Vagina (tissue), 2 donors: ENCODE measurements at places on chromosomes 12 and 14. TPM values are rescaled to one million over a fixed set of nuclear protein-coding genes. Genes with fewer than 3 reads are reported as not detected.

- DNase-seq: no peak
Observed at GRCh38 chr14:79466938-79467527, 744.3 kb downstream of the DIO2 start.

GRCh38 chr12:79844693-79845092 lies 90.2 kb downstream of the PPP1R12A start:
- no peak for DNase-seq

The ESR2 gene
- total RNA-seq: 2.2 TPM

The PTGDR gene
- 1.2 TPM for total RNA-seq

GRCh38 chr12:64840119-64840518 lies 15.7 kb downstream of the TBC1D30 start:
- no peak for DNase-seq

The DAO gene
- not detected for total RNA-seq

The SMCO2 gene
- not detected for total RNA-seq

DNA sequence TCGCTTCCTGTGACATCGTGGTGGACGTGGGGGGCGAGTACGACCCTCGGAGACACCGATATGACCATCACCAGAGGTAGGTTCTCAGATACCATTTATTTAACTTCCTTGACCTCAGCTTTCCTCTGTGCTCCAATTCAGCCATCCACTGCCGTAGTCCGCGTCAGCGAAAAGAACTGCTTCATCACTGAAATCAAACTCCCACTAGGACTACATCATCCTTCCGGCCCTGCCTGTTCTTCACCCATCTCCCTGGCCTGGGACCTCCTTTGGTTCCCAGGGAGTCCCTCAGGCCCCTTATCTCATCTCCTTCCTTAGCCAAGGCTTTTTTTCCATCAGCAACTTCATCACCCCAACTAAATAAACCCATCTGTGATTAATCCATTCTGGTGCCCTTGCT lies 692 bp downstream of the MYG1 start:
- no peak for DNase-seq

DNA sequence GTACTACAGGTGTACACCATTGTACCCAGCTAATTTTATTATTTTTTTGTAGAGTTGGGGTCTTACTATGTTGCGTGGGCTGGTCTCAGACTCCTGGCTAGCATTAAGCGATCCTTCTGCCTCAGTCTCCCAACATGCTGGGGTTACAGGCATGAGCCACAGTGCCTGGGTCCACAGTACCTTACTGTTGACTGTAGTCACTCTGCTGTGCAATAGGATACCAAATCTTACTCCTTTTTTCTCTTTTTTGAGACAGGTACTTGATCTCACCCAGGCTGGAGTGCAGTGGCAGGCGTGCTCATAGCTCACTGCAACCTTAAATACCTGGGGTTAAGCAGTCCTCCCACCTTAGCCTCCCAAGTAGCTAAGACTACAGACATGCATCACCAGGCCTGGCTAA lies 25.6 kb downstream of the PSMA6 start:
- no peak for DNase-seq

The SLCO1B1 gene
- not detected for total RNA-seq

DNA sequence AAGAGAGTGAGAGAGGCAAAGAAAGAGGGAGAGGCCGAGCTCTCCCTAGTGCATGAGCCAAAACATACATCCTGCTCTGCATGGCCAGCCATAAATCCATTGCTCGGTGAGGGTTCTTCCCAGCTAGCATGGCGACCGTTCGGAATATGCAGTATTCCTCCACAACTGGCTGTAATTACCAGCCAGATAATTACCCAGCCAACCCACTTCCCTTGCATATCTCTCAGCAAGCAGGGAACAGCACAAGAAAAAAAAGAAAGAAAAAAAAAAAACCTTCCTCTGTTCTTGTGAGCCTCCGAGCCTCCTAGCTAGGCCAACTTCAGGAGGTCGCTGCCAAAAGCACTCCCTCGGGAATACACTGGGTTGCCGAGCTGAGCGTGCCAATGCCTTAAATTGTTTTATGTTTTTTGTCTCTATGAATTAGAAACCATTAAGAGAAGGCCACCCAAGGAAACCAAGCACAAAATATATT lies 567.9 kb downstream of the MED13L start:
- DNase-seq: no peak

The AKAP5 gene
- total RNA-seq: 0.49 TPM

The IL22 gene
- not detected for total RNA-seq

- DNase-seq: no peak
Observed at GRCh38 chr12:32139064-32139421, 32.4 kb downstream of the BICD1 start.

DNA sequence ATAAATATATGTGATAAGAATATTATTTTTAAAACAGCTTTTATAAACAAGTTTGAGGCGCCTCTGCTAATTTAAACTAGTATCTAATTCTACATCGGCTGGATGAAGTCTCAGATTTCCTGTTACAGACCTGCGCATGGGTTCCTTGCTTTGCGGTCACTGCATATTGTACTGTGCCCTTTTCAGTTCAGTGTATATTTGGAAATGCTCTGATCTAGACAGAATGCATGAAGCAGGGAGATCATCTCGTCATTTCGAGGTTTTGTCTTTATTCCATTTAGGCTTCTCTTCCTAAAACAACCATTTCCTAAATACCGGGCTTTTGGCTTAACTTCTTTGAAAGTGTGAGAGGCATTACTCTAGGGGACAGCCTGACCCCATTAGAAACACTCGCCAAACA lies 25.6 kb downstream of the CRACR2A start:
- DNase-seq: no peak

The KRT85 gene
- not detected for total RNA-seq

The CYP46A1 gene
- 1.2 TPM for total RNA-seq

The MYO1H gene
- not detected for total RNA-seq

DNA sequence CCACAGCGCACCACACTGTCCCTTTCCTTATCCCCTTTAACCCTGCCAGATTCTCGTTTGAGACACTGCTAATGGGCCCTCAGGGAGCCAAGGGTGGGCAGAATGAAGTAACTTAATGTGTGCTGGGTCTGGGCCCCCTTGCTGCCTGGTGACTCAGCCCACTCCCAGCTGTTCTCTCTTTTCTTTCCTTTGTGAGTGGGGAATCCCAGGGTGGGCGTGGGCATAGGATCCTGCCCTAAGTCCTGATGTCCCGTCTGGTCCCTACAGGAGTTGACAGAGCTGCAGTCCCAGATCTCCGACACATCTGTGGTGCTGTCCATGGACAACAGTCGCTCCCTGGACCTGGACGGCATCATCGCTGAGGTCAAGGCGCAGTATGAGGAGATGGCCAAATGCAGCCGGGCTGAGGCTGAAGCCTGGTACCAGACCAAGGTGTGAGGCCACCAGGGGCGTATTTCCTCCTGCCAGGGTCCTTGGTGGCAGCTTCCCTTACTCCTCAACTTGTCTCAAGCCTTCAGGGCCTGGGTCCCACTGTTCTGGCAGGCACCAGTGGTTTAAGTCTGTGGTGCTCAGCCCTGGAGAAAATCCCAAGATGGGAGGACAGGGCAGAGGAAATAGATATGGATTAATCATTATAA lies 8.3 kb downstream of the KRT7 start:
- DNase-seq: no peak

The GPR162 gene
- total RNA-seq: 3.2 TPM

The CIDEB gene
- 16.0 TPM for total RNA-seq

DNA sequence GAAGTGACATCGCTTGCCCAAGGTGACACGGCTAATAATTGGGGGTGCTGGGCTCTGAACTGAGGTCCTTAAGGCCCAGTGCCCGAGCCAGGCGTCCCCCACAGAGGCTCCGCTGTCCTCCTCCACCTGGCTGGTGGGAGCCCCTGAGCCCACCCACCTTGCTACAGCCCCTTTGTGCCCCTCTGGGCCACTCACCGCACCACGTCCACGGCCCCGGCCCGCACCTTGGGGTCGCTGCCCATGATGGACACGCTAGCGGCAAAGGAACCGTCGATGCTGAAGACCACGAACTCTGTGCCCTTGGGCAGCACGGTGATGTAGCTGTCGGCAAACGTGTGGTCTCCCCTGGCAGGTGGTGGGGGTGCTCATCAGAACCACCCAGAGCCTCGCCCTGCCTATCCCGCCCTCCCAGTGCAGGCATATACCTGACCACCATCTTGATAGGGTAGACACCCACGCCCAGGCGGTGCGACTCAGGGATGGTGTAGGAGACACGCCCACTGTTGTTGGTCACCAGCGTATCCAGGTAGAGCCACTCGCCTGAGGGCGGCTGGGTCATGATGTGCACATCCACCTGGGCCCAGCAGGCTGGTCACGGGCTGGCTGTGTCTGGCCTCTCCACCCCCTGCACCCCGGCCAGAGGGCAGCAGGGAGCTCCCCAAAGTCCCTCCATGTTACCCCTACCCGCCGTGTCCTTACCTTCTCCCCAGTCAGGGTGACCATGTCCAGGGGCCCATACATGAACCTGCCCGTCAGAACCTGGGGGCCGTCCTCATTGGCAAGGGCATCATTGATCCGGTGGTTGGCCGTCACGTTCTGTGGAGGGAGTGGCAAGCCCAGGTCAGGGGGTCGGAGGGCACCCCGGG lies 6.8 kb downstream of the ARL6IP4 start:
- DNase-seq: no peak

The KRT77 gene
- total RNA-seq: 2.5 TPM

DNA sequence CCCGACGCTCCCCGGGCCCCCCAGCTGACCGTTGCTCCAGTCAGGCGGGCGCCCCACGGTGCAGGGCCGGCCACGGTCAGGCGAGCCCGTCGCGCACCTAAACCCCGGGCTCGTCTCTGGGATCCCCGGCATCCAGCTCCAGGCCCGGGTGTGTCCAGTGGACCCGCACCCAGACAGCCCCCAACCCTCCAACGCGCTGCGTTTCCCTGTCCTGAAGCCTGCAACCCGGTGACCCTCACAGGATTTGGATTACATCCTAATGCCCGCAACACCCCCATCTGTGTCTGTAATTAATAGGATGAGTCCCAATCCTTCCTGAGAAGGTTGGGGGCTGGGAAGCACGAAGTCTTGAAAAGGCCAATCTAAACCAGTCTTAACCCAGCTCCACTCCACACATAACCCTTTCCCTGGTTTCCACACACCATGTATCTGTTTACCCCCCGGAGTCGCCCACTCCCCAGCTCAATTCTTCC lies 10.4 kb downstream of the CPNE6 start:
- no peak for DNase-seq

GRCh38 chr12:64780531-64781279 lies 21.5 kb upstream of the GNS start:
- no peak for DNase-seq

GRCh38 chr14:96084796-96085195 lies 45.6 kb downstream of the C14orf132 start:
- no peak for DNase-seq

DNA sequence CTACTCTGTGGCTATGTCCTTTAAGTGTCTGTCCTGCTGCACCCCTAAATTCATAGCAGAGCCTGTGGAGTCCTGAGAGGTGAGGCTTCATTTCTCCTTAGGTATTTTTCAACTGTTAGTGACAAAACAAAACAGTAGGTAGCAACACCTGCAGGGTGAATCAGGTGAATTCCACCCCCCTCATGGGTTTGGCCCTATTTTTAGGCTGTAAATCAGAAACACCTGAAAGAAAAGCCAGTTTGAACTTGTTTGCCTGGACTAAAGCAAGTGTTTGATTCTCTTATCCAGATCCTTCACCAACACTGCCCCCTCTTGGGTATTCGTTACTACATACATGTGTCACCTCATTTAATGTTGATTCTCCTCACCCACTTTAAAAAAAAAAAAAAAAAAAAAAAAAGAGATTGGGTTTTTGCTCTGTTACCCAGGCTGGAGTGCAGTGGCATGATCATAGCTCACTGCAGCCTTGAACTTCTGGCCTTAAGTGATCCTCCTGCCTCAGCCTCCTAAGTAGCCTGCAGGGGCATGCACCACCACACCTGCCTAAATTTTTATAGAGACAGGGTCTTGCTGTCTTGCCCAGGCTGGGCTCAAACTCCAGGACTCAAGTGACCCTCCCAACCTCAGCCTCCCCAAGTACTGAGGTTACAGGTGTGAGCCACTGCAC lies 10.3 kb downstream of the TBPL2 start:
- no peak for DNase-seq

The SRRM4 gene
- total RNA-seq: under 0.01 TPM

GRCh38 chr12:83313827-83314226 lies 627.1 kb downstream of the TMTC2 start:
- no peak for DNase-seq

DNA sequence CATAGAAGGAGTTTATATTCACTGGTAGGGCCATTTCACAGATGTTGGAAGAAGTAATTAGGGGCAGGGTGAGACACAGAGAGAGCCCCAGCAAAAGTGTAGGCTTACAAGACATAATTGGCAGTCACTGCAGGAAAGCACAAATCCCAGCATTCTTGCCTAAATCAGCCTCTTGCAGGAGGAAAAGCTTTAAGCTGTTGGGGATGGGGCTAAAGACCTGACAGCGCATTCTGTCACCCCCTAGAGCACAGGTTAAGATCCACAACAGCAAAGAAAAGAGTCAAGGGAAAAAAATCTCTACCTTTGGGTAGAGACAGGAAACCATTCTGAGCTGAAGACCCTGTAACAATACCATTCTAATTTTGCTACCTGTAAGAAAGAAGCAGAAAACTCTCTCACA lies 409.0 kb downstream of the DAD1 start:
- DNase-seq: no peak

The GLS2 gene
- 5.2 TPM for total RNA-seq

DNA sequence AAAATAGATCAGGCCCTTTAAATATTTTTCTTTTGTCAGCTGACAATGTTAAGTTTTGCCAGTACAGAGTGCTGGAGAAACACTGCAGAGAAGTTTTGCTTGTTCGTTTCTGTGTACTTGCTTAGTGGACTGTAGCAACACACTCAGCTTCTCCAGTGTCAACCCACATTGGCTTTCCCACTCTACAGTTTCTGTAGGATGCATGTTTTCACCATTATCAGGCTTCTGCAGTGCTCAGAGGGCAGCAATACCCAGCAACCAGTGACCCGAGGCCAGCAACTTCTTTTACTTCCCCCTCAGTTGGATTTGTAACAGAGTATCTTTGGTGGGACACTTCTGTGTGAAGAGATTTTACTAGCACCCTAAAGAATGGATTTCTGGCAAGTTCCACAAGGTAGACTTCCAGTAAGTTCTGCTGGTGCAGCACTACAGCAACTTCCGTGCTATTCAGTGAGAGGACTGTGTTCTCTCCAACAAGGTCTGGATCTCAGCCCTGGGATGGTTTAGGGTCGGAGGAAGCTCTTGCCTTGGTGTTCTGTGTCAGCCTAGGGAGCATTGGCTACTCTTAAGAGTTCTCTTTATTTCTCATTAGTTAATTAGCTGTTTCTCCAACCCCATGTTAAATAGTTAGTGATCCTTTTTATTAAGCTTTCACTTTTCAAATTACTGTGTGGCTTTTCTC lies 70.4 kb downstream of the FUT8 start:
- DNase-seq: no peak

DNA sequence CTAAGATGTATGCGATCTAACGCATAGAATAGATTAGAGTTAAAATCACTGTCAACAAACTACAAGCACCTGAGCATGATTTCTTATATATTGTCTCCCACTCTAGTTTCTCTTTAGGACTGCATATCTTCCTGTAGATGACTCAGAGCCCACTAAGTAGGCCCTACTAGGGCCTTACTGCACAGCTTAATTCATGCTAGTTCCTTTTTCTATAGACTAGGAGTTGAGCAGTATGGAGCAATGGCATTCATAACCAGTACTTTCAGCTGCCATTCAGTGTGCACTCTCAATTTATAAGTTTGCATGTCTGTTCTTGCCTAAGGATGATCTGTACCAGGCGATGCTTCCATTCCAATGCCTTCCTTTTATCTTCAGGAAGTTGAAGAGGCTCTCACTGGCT lies 103.5 kb downstream of the METTL25 start:
- no peak for DNase-seq

GRCh38 chr12:5027046-5027821 lies 16.4 kb upstream of the KCNA5 start:
- no peak for DNase-seq

GRCh38 chr12:46900734-46901463 lies 75.1 kb upstream of the SLC38A4 start:
- DNase-seq: no peak

GRCh38 chr12:92827836-92828431 lies 101.2 kb downstream of the EEA1 start:
- DNase-seq: no peak
